K562 (cell line): ENCODE measurements at places on chromosomes 3 and 15. TPM values are rescaled to one million over a fixed set of nuclear protein-coding genes. Genes with fewer than 3 reads are reported as not detected.

The SLC2A2 gene
- total RNA-seq = 0.18 TPM in 1 of 2 replicates, not detected in the other

The SERPINI1 gene
- 2.2 and 2.8 TPM in 2 replicates for total RNA-seq

The CNTN3 gene
- 0.04 TPM in 1 of 2 replicates, not detected in the other for total RNA-seq

The KCNAB1 gene
- 0.40 and 0.76 TPM in 2 replicates for total RNA-seq

The RBP2 gene
- total RNA-seq = not detected in 2 replicates

The BFSP2 gene
- not detected in 2 replicates for total RNA-seq

The CAPN3 gene
- 0.33 TPM in 1 of 2 replicates, not detected in the other for total RNA-seq

The ZBTB20 gene
- total RNA-seq = 1.6 and 2.8 TPM in 2 replicates

The LMAN1L gene
- not detected in 2 replicates for total RNA-seq

The PARP3 gene
- total RNA-seq = 4.8 and 6.5 TPM in 2 replicates

The CNTN4 gene
- not detected in 2 replicates for total RNA-seq

The IQCF6 gene
- total RNA-seq = not detected in 2 replicates

The GPR149 gene
- not detected in 2 replicates for total RNA-seq
